ENCODE measurements at places on chromosomes 13 and 19. TPM values are rescaled to one million over a fixed set of nuclear protein-coding genes. Genes with fewer than 3 reads are reported as not detected.
A peak's percentile ranks its signal among the peaks of the same experiment; 100 is the strongest.

GRCh38 chr13:66659701-66660467 lies 570.3 kb downstream of the PCDH9 start:
- no peak for DNase-seq

DNA sequence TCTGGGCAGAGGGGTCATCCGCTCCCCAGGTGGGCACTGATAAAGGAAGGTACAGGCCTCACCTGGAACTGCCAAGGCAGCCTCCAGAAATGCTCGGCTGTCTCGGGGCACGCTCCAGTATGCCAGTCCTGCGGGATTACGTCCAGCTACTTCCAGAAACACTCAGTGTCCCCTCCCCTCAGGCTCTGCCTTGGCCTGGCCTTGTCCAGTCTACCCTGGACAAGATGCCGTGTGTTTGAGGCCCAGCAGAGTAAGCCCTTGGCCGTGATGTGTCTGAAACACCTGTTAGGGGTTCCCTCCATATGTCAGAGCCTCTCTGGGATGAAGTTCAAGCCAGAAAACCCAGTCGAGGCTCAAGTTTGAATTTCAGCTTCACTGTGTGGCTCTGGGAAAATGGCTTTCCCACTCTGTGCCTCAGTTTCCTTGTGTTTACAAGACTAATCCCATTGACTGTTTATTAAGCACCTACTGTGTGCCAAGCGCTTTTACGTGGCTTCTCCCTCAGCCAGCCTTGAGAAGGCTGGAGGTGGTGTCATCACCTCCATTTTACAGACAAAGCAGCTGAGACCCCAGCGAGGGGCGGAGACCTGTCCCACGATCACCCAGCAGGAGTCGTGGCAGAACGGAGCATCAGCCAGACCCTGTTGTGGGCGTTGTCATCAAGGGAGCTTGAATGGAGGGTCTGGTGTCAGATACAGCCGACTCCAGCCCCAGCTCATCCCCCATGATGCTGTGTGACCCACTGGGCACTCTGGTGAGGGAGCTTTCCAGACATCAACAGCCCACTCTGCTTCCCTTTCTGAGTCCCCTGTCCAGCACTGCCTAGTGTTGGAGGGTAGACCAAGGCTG lies 2.0 kb upstream of the PIK3R2 start:
- no peak for DNase-seq

- DNase-seq = no peak
Measured at GRCh38 chr13:21121616-21122015, 54.7 kb downstream of the SKA3 start.

DNA sequence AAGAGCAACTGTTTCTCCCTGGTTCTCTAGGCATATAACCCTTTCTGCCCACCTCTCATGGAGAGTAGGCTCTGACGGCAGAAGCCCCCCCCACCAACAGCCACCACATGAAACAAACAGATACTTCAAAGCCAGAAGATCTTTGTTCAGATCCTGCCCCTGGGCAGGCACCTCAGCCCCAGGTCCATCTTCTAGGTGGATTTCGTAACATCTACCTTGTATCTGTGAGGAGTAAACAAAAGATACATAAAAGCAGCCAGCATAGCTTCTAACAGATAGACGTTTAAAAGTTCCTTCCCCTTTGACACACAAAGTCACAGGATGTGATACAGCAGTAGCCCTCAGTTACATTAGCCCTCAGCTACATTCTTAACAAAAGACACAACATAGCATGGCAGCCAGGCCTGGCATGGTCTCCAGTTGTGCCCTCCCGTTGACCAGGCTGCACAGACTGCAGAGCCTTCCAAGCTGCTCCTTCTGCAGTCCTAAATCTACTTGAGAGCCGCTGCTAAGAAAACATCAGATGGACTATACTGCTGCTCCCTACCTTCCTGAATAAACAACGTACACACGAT lies 35.4 kb downstream of the BRD4 start:
- DNase-seq = no peak

The GPR18 gene
- polyA plus RNA-seq = not detected

- no peak for DNase-seq
Measured at GRCh38 chr19:40954573-40954972, 36.5 kb upstream of the CYP2B6 start.

DNA sequence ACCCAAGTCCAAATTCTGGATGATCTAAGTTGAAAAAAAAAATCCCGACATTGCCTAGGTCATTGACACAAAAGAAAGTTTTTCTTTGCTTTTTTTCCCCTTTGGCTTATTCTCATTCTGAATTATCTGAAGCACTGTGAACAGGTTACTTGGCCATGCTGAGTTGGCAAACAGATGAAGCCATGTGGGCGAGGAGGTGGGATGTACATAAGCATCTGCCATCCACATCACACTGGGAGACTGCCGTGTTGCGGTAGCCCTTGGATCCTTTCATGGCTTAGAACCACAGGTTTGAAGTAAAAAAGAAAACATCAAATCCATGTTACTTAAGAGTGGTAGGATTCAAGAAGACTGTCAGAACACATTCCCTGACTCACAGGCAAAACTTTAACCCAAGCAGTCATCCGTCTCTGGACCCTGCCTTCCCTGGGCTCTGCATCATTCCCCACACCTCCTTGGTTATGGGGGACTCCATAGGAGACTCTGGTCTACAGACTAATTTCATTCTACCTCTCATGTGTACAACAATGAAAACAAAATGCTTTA lies 242.5 kb upstream of the SERP2 start:
- no peak for DNase-seq

GRCh38 chr19:50695251-50696093 lies 24.1 kb downstream of the SHANK1 start:
- peak; percentile 97 for DNase-seq

The AKAP8L gene
- 46.1 TPM for polyA plus RNA-seq

The NKPD1 gene
- 0.06 TPM for polyA plus RNA-seq

DNA sequence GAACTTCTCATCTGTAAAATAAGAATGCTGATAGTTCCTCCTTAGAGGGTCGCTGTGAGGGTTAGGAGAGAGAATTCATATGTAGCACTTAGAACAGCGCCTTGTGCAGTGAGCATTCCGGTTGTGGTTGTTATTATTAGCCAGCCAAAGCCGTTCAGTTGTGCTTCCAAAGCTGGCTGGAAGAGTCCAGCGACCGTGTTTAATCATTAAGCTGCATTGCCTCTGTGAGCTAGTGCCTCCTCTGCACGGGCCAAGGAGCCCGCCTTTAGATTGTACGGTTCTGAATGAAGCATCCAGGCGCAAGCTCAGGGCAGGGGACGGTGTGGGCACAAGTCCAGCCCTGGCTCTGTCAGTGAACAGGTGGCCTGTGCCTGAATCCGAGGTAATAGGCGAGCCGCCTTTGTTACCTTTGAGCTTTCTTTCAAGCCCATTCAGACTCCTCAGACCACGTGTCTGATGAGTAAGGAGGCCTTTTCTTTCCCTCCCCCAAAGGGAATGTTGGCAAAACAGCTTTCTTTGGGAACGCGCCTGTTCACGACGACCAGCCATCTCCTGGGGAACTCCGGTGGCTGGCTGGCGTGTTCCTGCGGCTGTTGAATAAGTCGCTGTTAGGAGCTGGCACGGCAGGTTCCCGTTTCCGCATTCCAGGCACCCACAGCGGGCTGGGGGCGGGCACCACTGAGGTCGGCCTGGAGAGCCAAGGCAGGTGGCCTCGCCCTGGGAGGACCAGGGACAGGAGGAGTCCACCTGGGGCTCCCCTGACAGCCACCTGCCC lies 25.1 kb downstream of the SIPA1L3 start:
- no peak for DNase-seq

The KIR3DL2 gene
- polyA plus RNA-seq = not detected

- DNase-seq = no peak
Measured at GRCh38 chr13:79531542-79532254, 50.7 kb downstream of the NDFIP2 start.

GRCh38 chr19:11446652-11447301 lies 11.3 kb downstream of the PRKCSH start:
- DNase-seq = peak; percentile 97

The ZNF547 gene
- polyA plus RNA-seq = 1.7 TPM

The LILRB4 gene
- not detected for polyA plus RNA-seq

DNA sequence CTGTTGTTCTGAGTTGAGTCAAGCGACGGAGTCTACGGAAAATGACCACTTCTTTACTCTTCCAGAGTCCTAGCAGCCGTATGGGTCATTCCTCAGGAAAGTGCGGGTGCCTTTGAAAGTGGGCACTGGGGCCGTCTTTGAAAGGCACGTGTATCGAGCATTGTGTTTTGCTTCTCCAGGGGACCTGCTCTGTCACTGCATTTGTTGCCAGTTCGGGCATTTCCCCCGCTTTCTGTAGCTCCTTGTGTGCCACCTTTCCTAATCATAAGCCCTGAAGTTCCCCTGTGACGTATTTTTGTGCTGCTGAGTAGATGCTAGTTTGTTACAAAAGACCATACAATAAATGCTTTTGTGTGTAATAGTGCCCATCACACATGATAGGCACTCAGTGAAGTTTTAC lies 24.4 kb downstream of the SPATA13 start:
- DNase-seq = no peak

The KASH5 gene
- 0.03 TPM for polyA plus RNA-seq

- no peak for DNase-seq
Measured at GRCh38 chr19:51576850-51577249, 5.8 kb downstream of the ZNF175 start.

The ZNF560 gene
- polyA plus RNA-seq = 0.10 TPM

The PGLYRP2 gene
- polyA plus RNA-seq = not detected

DNA sequence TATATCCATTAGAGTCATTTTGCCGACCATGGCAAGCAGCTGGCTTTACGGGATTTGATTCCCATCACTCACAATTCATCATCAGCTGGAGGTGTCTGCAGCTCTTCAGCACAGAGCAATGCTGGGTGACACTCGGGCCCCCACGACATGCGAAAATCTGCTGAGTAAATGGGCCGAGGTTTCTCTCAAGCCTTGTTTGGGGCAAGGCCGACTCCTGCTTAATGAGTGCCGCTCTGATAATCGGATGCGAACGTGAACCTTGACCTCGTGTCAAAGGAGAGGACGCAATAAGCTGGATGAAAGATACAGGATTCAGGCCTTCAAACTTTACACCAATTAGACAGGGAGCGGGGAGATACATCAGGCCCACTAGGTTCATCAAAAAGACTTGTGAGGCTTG lies 65.2 kb downstream of the GGACT start:
- no peak for DNase-seq

- no peak for DNase-seq
Measured at GRCh38 chr19:4503825-4504170, 14.5 kb downstream of the PLIN4 start.

The ZNF575 gene
- polyA plus RNA-seq = 0.31 TPM

The KIR3DL1 gene
- not detected for polyA plus RNA-seq

The CD33 gene
- polyA plus RNA-seq = 0.67 TPM

The ZIK1 gene
- polyA plus RNA-seq = 2.4 TPM

- DNase-seq = no peak
Measured at GRCh38 chr19:23957660-23958281, 43.1 kb downstream of the ZNF726 start.

- DNase-seq = no peak
Measured at GRCh38 chr13:103473081-103473480, 406.9 kb upstream of the SLC10A2 start.

The MCEMP1 gene
- not detected for polyA plus RNA-seq

DNA sequence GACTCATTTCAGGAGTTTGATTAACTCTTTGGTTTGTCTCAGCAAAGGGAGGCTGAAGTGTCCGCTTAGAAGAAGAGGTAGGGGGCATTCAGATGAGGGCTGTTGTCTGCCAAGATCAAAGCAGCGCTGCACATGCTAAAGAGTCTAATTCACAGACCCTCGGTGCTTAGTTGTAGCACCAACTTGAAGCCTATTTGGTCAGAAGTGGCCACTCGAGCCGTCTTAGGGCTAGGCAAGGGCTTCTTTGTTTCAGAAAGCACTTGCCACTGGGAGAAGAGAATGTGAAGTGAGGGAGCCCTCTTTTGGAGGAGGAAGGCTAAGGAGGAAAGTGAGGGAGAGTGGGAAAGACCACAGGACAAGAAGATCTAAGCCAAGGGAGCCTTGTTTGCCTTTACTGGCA lies 313.4 kb upstream of the TMTC4 start:
- DNase-seq = no peak

The PRDX2 gene
- 341 TPM for polyA plus RNA-seq

- no peak for DNase-seq
Measured at GRCh38 chr19:51901860-51902259, 3.0 kb downstream of the ZNF649 start.

The TNFSF11 gene
- not detected for polyA plus RNA-seq

The ZNF418 gene
- 0.13 TPM for polyA plus RNA-seq

The ZNF534 gene
- polyA plus RNA-seq = not detected

Measured in SK-N-SH (cell line).